GM10248 (cell line): ENCODE measurements at places on chromosomes 12 and 14.

DNA sequence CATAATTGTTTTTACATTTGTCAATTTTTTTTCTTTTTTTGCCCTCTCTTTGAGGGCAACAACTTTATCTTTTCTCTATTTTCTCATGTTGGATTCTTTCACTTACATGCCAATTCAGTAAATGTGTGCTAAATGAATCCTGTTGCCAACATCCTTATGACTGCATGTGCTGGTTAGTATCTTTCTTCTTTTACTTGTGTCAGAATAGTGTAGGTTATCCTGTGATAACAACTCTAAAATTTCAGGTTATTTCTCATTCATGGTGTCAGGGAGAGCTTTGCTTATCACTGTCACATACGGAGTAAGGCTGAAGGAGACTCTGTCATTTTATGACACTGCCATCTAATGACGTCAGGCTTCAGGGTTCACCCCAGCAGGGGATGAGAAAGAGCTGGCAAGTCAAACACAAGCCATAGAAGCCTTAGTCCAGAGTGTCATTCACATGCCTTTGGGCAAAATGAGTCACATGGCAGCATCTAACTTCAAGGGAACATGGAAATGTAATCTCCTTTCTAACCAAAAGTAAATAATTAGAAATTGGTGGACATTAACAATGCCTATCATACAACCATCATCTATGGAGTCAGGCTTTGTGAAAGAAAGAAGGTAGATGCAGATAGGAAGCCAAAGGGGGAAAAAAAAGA, 242.5 kb upstream of the ATP2B1 start:
- DNase-seq: no peak

DNA sequence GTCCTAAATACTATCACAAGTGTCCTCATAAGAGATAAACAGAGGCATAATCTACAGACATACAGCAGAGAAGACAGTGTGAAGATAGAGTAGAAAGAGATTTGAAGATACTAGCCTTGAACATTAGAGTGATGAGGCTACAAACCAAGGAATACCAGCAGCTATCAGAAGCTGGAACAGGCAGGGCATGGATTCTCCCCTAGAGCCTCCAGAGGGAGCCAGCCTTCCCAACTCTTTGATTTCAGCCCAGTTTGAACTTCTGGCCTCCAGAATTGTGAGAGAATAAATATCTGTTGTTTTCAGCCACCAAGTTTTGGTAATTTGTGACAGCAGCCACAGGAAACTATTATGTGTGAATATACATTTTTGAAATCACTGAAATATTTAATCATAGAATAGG, 47.2 kb downstream of the CCDC91 start:
- no peak for DNase-seq

GRCh38 chr12:54240971-54241588, 38.8 kb downstream of the CBX5 start:
- DNase-seq: no peak

GRCh38 chr12:52062167-52063081, 7.4 kb upstream of the ATG101 start:
- DNase-seq: no peak

- DNase-seq: no peak
Observed at GRCh38 chr14:104187931-104188726, 49.7 kb downstream of the KIF26A start.

DNA sequence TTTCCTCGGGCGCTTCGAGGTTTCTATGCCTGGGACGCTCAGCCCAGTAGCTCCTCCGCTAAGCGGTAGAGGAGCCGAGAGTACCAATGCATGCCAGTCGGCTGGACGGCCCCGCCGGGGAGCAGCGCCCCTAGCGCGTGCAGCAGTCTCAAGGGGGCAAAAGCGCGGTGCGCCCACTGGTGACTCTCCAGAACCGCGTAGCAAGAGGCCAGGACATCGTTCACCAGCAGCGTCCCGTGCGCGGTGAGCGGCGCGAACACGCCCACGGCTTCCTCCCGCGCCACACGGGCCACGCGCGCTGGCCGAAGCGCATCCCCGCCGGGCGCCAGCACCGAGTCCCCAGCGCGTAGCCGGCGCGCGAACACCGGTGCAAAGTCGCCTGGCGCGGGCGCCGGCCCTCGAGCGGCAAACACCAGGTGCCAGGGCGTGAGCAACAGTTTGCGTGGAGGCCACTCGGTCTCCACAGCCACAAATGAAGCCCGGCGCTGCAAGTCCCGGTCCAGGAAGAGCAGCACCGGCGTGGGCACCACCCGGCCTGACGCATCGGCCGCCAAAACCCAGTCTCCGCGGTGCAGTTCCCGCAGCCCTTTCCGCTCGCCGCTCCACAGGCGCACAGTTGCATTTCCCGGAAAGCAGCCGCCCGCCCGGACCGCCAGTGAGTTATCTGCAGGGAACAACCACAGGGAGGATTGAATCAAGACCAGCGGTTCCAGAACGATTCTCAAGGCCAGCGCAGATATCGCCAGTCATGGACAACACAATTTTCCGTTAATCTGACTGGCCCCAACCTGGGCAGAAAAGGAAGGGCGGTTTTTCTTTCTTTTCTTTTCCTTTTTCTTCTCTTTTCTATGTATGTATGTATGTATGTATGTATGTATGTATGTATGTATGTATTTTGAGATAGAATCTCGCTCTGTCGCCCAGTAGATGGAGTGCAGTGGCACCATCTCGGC, 4.5 kb downstream of the DHH start:
- no peak for DNase-seq

GRCh38 chr12:122991623-122992275, 11.3 kb downstream of the ARL6IP4 start:
- DNase-seq: no peak

- DNase-seq: no peak
Observed at GRCh38 chr14:75752907-75753594, 92.0 kb downstream of the TTLL5 start.

- DNase-seq: no peak
Observed at GRCh38 chr12:50562520-50563433, 58.0 kb downstream of the DIP2B start.

GRCh38 chr14:65948302-65948701, 535.8 kb downstream of the FUT8 start:
- no peak for DNase-seq

DNA sequence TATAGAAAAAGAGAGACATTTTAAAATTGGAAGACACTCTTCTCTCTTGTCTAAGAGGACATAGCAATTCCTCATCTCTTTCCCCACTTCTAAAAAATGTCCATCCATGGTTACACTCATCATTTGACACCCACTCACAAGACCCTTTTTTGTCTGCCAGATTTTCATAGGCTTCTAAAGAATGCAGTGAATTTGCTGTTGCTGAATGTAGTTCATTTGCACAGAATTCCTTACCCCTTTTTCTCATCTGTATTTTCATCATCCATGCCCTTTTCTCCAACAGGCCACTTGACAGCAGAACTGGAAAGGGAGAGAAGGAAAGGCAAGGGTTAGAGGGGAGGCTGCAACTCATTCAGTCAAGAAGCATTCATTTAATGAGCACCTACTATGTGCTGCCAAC, 128.0 kb downstream of the NUAK1 start:
- DNase-seq: no peak

DNA sequence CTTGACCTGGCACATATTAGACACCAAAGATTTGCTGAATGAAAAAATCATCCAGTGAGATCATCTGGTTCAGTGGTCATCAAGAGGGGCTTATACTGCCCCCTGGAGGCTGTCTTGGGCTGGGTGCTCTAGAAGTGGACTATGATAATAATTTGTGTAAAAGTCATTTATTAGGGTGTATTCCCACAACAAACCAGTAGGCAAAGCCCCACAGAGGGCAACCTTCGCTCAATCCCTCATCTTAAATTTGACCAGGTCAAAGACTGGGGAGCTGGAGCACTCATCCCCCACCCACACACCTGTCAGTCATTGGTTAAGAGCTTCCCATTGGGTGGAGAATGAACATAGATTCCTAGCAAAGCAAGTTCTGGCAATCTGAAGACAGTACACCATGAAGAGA, 20.0 kb upstream of the FICD start:
- peak; percentile 45 for DNase-seq

DNA sequence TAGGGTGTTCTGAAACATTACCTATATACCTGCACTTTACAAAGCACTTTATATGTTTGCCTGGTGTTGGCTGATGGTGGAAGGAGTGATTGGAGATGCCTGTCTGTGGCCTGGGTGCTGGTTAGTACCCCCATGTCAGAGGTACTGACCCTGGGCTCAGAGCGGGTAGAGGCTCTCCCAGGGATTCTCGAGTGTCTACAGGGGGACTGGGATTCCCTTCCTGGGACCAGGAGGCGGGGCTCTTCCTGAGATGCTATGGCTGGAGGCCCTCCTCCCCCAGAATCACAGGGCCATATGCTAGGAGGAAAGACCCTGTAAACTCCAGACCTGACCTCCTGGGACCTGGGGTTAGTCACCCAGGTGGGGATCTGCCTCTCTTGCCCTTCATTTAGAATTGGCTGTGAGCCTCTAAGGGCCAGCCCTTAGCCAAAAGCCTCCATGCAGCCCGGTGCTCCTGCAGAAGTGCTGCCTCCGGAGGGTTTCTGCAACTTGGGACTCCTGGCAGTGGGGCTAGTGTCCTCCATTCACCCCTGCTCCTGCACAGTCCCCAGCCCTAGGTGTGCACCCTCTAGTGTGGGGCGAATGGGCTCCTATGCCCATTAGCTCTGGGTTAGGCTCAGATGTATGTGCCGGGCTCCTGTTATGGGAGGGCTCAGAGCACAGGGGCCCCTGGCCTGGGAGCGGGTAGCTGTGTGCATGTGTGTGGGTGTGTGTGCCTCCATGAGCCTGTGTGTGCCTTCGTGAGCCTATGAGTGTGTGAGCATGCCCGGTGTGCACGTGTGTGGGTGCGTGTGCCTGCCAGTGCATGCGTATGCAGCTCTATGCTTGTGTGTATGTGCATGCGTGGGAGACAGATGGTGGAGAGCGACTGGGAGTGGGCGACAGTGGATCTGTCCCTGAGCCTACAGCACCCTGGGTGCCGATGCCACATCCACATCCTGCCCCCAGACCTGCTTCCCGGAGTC, 36.6 kb downstream of the RTL1 start:
- no peak for DNase-seq

DNA sequence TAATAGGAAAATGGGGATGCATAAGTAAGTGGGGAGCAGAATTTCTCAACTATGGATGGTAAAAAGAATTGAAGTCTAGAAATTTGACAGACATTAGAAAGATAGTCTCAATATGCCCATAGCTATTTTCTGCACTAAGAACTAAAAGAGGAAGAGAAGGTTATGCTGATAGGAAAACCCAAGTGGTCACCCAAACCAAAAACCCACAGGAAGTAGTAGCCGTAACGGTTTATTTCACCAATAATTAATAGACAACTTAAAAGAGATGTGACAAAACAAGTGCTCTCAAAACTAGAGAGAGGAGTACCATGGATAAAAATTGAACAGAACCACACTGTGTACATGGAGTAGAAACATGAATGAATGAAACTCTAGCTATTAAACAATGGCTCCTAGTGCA, 295.4 kb downstream of the FSCB start:
- DNase-seq: no peak

- DNase-seq: peak; percentile 44
Observed at GRCh38 chr14:60815371-60815770, 80.8 kb downstream of the MNAT1 start.

DNA sequence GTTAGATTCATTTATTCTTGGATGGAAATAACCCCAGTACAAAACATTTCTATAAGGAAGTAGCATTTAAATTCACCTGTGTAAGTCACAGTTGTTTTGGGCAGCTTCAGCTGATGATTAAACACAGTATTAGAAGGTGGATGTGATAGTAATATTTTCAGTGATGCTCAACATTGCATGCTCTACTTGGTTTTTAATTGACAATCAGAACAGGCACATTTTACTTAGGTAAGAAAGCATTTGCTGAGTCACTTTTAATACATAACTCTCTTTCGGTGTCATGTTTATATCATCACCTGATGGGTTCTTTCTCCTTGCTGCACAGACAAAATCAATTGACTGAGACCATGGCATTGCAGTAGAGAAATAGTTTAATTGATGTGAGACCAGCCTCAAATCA, 80.7 kb downstream of the CMAS start:
- DNase-seq: no peak

DNA sequence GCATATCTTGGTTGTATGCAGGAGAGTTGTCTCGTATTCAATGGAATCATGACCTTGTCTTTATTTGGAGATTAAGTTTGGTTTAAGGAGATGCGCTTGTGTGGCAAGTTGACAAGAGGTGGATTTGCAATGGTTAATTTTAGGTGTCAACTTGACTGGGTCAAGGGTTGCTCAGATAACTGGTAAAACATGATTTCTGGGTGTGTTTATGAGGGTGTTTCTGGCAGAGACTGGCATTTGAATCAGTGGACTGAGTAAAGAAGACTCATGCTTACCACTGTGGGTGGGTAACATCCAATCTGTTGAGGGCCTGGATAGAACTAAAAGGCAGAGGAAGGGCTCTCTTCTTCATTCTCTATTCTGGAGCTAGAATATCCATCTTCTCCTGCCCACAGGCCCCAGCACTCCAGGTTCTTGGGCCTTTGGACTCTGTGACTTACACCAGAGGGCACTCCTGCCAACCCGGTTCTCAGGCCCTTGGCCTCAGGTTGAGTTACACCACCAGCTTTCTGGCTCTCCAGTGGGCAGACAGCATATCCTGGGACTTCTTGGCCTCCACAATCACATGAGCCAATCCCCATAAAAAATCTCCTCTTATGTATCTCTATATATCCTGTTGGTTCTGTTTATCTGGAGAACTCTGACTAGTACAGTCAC, 141.5 kb upstream of the ARID2 start:
- DNase-seq: no peak

DNA sequence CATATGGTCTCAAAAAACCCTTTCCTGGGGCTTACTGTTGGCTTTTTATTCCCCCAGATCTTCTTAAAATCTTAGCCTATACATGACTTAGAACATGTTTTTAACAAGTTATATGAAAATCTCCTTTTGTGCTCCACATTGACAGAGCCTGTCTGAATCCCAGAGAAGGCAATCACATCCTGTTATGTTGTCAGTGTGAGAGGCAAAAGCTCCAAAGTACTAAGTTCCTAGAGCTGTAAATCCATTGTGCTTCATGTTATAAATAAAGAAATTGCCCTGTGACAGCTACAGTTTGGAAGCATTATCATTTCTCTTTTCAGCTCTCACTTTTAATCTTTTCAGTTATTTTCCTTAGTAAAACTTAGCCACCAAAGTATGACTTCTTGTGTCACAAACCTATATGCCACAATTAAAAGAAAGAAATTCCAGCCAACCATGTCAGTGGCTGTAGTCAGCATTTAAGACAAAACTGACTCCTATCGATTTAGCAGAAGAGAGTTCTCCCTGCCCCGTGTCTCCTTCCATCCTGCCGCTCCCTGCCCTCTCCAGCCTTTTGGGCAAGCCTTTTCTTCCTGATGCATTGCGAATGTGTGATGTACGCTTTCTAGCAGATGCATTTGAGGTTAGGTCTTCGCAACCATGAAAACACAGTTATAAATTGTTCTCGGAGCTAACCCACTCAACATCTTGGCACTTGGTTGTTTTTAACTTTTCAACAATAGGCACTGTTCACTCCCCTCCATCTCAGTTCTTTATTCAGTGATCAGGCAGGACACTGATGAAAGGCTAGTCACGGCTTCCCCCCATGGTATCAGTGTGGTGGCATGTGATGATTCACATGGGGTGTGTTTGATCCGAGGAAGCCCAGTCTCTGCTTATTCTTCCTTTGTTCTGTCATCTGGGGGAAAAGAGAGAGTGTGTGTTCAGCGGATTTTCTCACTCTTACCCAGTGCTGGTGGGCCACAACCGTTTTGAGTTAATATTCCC, 143.5 kb downstream of the SSPN start:
- no peak for DNase-seq

- DNase-seq: no peak
Observed at GRCh38 chr12:31371256-31371620, 45.3 kb upstream of the SINHCAF start.

- DNase-seq: peak; percentile 73
Observed at GRCh38 chr14:60734465-60735242, at the start of gene MNAT1. Gene MNAT1, plus strand, starts transcription at chr14:60734761. Its CDS starts 102 bp downstream, at chr14:60734863.

GRCh38 chr14:77467801-77468200, 9.9 kb downstream of the AHSA1 start:
- DNase-seq: no peak
